ENCODE measurements at places on chromosomes 2 and 18. TPM values are rescaled to one million over a fixed set of nuclear protein-coding genes. Genes with fewer than 3 reads are reported as not detected.

GRCh38 chr2:7619203-7619970 lies 702.2 kb downstream of the RNF144A start:
- no peak for DNase-seq

- DNase-seq = no peak
Observed at GRCh38 chr2:25397777-25398176, 56.1 kb upstream of the DNMT3A start.

- DNase-seq = no peak
Observed at GRCh38 chr2:20620696-20621365, 30.1 kb downstream of the HS1BP3 start.

DNA sequence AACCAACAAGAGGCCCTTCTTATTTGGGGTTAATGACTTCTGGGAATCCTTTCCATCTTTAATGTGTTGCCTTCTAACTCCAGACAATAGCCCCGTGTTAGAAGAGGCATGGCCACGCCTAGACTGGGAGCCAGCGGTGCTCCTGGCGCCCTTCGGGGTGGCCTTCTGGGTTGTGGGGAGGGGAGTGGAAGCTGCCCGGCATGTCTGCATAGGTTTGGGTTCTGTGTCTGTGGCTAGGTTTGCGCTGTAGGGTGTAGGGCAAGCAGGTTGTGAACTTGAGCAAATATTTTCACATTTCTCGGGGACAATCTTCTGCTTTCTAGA lies 40.4 kb downstream of the CELF4 start:
- no peak for DNase-seq

DNA sequence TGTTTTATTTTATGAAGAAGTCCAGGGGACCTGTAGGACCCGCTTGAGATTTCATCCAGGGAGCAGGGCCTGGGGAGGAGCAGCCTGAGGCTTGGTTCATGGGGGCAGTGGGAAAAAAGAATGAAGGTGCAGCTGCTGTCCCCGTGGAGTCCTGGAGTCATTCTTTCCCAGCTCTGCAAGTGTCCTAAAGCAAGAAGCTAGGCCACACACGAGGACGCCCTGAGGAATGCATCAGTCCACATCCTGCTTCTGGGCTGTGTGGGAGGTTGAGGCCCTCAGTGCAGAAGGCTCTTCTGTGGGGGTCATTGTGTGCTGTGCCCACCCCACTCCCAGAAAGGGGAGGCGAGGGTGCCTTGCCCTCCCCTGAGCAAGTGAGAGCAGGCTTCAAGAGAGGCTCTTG lies 179.9 kb upstream of the HS6ST1 start:
- DNase-seq = no peak

DNA sequence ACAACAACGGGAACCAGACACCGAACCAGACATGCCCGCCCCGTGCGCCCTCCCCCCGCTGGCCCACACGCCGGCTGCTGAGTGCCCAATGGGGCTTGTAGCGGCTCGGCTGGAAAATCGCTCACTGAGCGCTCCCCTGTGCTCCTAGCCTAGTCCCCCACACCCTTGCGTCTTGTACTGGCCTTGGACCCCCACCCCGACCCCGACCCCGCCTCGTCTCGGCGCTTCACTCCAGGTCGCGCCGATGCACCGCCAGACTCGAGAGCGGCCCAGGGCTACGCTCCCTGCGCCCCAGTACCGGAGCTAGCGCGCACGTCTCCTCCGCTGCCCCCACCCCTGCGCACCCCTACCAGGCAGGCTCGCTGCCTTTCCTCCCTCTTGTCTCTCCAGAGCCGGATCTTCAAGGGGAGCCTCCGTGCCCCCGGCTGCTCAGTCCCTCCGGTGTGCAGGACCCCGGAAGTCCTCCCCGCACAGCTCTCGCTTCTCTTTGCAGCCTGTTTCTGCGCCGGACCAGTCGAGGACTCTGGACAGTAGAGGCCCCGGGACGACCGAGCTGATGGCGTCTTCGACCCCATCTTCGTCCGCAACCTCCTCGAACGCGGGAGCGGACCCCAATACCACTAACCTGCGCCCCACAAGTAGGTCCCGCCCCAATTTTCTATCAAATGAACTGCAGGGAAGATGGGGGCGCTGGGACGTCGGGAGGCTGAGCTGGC lies 1.5 kb downstream of the GAD1 start:
- no peak for DNase-seq

DNA sequence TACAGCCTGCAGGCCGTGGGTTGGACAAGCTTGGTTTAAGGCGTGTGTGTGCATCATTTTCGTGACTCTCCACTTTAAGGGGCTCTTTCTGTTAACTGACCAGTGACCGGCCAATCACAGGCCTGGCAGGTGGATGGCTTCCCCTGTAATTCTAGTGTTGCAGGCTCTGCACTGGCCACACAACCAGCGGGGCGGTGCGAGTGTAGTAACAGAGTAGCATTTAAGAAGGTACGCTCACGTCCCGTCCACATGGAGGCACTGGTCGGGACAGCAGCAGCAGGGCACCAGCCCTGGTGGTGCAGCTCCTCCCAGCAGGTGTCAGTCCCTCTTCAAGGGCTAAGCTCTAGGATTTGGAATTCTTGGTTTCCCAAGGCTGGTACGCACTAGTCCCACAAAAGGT lies 8.0 kb upstream of the ANO7 start:
- no peak for DNase-seq

GRCh38 chr18:32383050-32383819 lies 87.4 kb downstream of the GAREM1 start:
- DNase-seq = no peak

- no peak for DNase-seq
Observed at GRCh38 chr2:215660687-215661086, 224.8 kb upstream of the FN1 start.

- peak; percentile 47 for DNase-seq
Observed at GRCh38 chr2:54665436-54665856, 58.0 kb upstream of the EML6 start.

DNA sequence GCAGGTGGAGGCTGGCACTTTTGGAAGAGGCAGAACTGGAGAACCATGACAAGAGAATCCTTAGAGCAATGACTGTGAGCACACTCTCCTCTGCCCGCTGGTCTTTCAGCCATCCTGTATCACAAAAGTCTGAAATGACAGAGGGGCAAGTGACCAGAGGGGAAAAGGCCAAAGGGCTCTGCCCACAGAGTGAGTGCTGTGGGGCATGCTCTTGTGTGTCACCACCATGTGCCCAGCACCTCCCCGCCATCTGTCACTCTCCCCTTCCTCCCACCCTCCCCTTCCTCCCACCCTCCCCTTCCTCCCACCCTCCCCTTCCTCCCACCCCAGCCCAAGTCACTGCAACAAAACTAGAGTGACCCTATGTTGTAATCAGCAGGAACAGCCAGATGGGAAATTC lies 31.9 kb downstream of the DAW1 start:
- DNase-seq = no peak

- DNase-seq = no peak
Observed at GRCh38 chr2:4678927-4679326, 975.6 kb downstream of the DCDC2C start.

GRCh38 chr2:172288603-172289002 lies 138.8 kb upstream of the ITGA6 start:
- DNase-seq = no peak

- no peak for DNase-seq
Observed at GRCh38 chr2:88450925-88451810, 1.3 kb downstream of the FOXI3 start.

- DNase-seq = no peak
Observed at GRCh38 chr18:68564961-68565360, 149.9 kb downstream of the TMX3 start.

GRCh38 chr2:233676046-233676445 lies 4.3 kb downstream of the UGT1A9 start:
- no peak for DNase-seq

Gene UPP2
- total RNA-seq = not detected

Gene NOSTRIN
- total RNA-seq = not detected

Gene ATRAID
- total RNA-seq = 86.3 TPM

Gene GPR39
- 0.25 TPM for total RNA-seq
